Mesenchymal stem cell (in vitro differentiated cells and primary cell): ENCODE measurements at places on chromosomes 16 and 17.
A peak's percentile ranks its signal among the peaks of the same experiment; 100 is the strongest.

- no peak for DNase-seq
Observed at GRCh38 chr16:74279805-74280204, 16.8 kb upstream of the PSMD7 start.

DNA sequence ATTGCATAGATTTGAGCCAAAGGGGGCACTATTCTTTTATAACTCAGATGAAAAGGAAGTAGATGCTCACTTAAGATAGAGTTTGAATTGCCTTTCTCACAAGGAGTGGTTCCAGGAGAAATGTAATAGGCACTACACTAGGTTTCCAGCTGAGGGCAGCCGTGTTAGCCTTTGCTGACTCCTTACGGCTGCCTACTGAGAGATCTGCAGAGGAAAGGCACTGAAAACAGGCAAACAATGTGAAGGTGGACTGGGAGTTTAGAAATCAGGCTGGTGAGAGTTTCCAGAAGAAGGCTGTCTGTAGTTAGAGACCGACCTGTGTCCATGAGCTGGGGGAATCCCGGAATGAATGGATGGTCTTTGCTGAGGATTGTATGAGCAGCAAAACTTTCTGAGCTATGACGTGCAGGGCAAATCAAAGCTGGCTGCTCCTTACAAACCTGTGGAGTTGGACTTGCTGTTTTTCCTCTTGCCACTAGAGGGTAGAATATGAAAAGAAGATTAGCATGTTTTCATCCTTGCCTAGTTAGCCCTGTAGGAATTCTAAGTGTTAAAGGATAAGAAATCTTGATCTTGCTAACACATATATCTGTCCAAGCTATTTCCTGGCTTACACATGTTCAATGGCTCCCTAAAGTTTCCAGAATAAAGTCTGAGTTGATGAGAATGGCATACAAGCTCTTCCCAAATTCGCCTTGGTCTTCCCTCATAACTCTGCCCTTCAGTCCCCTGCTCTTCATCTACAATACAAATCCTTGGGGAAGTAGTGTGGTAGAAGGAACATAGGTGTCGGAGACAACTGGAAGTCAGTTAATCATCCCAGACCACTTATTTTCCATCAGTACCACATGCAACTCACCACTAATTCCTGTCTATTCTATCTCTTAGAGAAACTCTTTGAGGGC, 20.1 kb upstream of the TAOK1 start:
- peak; percentile 90 for DNase-seq

DNA sequence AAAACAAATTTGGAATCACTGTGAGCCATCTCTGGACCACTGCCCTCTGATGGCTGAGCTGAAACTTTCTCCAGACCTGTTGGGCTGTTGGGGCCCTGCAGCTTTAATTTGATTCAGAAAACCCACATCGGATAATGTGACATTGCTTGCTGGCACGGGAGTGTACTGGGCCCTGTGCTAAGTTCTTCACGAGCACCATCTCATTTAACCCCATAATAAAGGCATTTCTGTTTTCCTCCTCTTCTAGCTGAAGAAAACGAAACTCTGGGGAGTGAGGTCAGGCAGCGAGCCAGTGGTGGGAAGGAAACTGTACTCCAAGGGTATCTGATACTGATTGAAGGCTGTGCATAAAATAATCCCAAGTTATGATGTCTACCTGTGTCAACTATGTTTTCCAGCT, 34.5 kb upstream of the TNRC6A start:
- DNase-seq: no peak

- DNase-seq: no peak
Observed at GRCh38 chr16:64290461-64290860, 831.4 kb downstream of the CDH11 start.

DNA sequence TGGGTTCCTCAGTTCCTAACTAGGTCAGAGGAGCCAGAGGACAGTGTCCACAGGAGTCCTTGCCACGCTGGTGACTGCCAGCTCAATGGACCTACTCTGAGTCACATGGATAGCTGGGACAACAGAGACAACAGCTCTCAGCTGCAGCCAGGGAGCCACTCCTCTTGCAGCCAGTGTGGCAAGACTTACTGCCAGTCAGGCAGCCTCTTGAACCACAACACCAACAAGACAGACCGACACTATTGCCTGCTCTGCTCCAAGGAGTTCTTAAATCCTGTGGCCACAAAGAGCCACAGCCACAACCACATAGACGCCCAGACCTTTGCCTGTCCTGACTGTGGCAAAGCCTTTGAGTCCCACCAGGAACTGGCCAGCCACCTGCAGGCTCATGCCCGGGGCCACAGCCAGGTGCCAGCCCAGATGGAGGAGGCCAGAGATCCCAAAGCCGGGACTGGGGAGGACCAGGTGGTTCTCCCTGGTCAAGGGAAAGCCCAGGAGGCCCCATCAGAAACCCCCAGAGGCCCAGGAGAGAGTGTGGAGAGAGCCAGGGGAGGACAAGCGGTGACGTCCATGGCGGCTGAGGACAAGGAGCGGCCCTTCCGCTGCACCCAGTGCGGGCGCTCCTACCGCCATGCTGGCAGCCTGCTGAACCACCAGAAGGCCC, 6.7 kb downstream of the ZNF646 start:
- DNase-seq: no peak

GRCh38 chr16:10972108-10972818, 27.9 kb downstream of the CLEC16A start:
- no peak for DNase-seq

GRCh38 chr16:21001262-21001661, 100.7 kb downstream of the LYRM1 start:
- peak; percentile 11 for DNase-seq

DNA sequence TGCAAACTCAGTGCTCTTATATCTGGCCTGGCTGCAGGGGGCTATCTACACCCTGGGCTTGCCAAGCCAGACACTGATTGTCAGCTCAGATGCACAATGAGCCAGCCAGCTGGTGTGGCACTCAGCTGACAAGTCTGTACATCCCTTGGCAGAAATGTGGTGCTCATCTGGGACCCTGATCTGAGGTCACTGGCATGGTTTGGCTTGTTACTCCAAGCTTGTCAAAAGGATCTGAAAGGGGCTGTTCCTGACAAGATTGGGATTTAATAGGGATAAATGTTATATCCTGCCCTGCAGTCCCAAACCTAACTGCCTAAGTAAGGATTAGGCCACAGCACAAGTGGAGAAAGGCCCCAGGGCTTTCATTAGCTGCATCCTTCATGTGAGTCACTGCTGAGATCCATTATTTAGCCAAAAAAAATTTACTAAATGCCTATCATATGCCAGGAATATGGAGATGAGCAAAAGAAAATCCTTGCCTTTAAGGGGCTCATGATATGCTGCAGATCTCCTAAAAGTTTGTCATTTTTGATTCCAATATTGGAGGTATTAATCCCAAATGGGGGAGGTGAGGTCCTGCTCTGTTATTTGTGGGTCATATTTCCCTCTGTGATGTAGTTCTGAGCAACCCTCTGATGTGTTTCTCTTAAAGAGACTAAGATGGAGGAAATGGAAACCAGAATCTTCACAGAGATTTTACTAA, 6.3 kb downstream of the SLC6A2 start:
- DNase-seq: no peak
